ACHN (cell line): ENCODE measurements at places on chromosomes 12 and 14.
A peak's percentile ranks its signal among the peaks of the same experiment; 100 is the strongest.

DNA sequence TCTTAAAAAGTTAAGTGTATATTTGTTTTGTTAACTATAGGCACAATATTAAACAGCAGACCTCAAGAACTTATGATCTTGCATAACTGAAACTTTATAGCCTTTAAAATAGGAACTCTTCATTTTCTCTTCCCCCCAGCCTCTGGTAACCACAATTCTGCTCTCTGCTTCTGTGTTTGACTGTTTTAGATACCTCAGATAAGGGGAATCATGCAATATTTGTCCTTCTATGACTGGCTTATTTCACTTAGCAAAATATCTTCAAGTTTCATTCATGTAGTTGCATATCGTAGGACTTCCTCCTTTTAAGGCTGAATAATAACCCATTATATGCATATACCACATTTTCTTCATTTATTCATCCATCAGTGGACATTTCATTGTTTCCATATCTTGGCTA, 131.3 kb downstream of the PTPRO start:
- DNase-seq: no peak

DNA sequence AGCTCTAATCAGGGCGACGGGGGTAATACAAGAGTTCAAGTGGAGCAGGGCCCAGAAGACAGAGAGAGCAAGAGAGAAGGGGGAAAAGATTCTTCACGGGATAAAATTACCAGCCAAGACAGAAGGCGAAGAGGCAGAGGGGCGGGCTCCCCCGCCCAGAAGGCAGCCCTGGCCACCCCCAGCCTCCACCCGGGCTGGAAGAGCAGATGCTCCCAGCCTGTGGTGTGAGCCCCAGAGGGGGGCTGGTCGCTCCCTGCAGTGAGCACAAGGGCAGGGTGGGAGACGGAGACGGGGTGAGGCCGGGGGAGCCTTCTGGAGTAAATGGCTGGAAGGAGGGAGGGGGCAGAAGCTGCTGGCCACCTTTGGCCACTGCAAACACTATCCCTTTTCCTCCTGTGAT, 1035.6 kb downstream of the VRK1 start:
- DNase-seq: no peak

GRCh38 chr14:92647797-92648279, 100.6 kb downstream of the LGMN start:
- DNase-seq: no peak

DNA sequence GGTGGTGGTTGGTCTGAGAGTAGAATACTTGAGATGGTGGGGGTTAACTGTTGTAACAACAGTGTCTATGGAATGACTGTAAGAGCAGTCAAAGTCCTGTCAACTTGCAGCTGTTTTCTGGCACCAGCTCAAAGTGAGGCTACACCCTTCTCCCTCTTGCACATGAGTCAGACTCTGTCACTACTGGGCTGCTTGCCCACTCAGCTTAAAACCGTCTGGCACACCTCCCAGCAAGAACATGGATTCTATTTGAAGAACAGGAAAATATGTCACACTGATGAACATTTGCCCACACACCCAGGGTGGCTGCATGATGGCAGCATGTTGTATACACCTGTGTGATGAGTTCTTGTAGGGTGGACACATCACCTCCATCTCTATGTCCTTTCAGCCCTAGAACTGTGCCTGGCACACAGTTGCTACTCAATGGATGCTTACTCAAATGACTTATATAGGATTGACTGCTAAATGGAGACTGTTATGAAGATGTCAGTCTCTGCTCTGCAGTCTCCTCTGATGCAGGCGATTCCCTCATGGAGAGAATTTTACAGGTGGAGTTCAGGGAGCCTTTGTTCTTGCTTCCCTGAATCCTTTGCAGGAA, 19.3 kb upstream of the SERPINA6 start:
- peak; percentile 94 for DNase-seq

DNA sequence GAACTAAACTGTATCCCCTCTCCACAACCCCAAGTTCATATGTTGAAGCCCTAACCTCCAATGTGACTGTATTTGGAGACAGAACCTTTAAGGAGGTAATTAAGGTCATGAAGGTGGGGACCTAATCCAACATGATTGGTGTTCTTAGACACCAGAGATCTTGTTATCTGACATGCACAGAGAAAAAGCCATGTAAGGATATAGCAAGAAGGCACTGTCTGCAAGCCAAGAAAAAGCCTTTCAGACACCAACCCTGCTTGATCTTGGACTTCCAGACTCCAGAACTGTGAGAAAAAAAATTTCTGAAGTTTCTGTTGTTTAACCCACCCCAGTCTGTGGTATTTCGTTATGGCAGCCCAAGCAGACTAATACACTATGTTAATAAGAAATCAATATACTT, 62.2 kb upstream of the CFL2 start:
- no peak for DNase-seq

- DNase-seq: no peak
Measured at GRCh38 chr14:99143126-99143525, 128.9 kb downstream of the BCL11B start.

DNA sequence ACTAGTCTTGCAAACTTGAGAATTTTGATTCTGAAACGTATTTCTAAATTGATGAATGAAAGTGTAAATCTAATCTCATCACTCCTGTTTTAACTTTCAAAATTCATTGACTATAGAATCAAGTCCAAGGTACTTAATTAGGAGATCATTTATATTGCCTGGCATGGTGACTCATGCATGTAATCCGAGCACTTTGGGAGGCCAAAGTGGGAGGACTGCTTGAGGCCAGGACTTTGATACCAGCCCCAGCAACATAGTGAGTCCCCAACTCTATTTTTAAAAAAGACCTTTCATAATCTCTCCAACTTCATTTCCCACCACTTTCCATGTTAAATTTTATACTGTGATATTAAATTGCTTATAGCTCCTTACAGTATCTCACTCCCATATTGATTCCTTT, 3.0 kb upstream of the MIPOL1 start:
- DNase-seq: no peak

DNA sequence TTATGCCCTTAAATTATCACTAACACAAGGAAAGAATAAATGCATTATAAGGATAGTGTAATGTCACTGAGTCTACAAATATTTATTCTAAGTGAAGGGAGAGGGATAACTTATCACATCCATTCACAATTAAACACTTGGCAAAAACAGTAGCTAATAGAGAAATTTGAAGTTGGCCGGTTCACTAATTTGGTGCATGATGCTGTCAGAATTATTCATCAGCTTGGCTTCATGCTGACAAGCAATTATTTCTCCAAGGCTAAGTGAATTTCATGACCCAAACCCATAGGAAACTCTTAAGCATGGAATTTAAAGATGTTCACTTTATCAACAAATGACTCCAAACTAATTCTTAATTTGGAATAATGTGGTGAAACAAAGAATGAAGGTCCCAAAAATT, 25.0 kb upstream of the NR1H4 start:
- DNase-seq: no peak

- DNase-seq: peak; percentile 100
Measured at GRCh38 chr12:42756841-42757623, 167.5 kb upstream of the PRICKLE1 start.

GRCh38 chr14:104393199-104393897, 186.2 kb upstream of the C14orf180 start:
- no peak for DNase-seq

- no peak for DNase-seq
Measured at GRCh38 chr12:2294651-2295475, 242.1 kb downstream of the CACNA1C start.

- no peak for DNase-seq
Measured at GRCh38 chr12:102573237-102573636, 92.9 kb upstream of the IGF1 start.

DNA sequence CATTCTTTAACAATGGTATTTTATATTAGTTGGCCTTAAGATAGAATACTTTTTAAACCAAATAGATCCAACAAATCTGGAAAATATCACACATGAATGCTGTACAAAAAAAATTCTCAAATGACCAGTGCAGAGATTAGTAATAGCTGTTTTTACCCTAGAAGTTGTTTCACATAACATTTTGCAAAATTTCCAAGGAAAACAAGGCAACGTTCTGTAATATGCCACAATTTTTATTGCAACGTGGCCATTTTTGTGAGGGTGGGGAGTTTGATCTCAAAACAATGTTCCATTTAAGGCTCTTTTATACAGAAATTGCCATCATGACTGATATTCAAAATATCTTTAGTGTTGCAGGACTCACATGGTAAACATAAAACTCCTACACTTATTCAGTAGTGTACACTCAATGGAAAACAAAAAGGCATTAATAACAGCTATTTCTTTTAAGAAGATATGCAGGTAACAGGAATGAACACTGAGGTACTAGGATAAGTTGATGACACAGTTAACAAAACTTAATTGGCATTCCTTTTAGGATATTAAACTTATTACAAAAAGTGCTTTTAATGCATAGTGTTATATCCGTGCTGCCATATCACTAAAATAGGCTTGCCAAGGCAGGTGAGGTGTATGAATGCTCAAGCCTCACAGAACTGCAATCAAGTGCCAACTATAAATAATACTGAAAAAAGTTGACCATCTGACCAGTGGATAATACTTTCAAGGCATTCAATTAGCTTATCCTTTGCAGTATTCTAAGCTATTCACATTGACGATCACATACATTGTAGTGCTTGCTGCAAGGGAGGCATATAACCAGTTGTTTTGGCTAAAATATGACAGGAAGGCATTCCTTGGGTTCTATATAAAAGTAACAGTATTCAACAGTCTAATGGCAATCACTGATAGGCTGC, 2.3 kb downstream of the CFL2 start:
- no peak for DNase-seq

- no peak for DNase-seq
Measured at GRCh38 chr14:21256539-21257393, 12.5 kb downstream of the HNRNPC start.

DNA sequence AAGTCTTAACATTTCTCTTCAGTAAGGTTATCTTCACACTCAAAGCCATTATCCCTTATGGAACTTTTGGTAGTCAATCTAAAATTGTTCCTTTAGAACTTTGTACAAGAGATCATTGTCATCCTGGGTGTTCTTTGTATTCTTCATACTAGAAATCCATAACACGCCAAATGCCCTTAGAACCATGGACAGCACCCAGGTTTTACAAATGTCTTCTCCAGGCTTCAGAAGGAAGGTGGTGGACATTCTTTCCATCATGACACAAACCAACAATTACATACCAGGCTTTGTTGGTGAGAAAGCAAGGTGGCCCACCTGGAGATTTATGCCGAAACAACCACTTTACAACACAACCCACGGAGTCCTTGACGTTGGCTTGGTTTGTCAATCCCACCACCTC, 365.6 kb upstream of the TBX3 start:
- DNase-seq: no peak

DNA sequence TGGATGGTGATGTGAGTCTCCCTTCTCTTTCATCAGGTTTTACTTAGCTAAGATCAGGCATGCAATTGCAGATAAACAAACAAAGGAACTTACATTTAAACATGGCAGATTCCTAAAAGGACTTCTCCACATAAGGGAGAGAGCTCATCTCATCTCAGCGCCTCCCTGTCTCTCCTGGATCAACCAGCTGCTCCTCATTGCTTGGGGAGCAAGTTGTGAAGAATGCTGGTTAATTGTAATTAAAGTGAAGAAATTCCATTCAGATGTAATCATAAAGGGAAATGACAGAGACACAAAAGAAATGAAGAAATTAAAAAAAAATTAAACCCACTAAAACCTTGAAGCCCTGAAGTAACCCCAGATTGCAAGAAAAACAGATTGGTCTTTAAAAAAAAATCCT, 104.4 kb upstream of the DIO2 start:
- no peak for DNase-seq

- no peak for DNase-seq
Measured at GRCh38 chr12:105523164-105524057, 192.9 kb downstream of the C12orf75 start.

DNA sequence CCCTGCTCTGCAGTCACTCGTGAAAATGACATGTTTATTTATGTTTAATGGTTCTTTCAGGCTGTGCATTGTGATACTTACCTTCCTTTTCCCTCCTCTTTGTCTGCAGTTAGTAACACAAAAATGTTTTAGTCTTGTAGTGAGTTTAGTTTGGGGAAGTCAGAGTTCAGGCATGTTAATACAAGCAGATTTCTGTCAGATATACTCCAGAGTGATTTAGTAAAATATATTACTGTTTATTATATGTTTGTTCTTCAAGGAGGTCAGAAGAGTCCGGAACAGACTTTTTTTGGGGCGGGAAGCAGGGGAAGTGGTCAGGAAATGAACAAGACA, 28.7 kb downstream of the MSRB3 start:
- DNase-seq: no peak

DNA sequence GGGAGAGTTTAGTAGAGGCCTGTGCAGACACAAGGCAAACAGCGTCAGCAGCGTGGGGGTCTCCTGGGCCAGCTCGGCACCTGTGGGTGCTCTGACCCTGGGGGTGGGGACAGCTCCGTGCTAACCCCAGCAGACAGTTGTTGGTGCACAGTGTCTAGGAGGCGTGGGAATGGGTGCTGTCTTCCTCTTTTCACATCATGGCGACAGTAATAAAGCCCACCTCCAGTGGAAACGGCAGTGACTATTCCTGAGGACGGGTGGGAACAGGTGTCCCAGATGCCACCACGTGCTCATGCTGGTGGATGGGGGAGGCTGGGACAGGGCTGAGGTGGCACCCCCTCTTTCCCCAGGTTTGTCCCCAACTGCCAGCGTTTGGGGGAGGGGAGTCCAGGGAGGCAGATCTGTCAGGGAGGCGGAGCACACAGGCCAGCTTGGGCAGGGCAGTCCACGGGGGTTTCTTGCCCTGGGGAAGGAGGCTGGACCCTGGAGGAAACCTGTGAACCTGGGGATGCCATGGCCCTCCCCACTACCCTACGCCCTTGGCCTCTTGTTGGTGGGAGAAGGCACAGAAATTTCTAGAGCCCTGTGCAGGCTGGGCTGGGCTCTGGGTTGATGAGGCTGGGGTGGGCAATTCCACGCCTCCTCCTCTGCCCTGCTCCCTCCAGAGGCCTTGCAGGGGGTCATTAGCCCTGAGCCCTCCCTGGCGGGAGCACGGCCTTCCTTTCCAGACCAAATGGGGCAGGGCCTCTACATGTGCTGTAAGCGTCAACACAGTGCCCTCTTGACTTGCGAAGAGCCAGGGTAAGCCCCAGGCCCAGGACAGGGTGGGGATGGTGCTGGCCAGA, 3.8 kb downstream of the ZBTB42 start:
- no peak for DNase-seq

DNA sequence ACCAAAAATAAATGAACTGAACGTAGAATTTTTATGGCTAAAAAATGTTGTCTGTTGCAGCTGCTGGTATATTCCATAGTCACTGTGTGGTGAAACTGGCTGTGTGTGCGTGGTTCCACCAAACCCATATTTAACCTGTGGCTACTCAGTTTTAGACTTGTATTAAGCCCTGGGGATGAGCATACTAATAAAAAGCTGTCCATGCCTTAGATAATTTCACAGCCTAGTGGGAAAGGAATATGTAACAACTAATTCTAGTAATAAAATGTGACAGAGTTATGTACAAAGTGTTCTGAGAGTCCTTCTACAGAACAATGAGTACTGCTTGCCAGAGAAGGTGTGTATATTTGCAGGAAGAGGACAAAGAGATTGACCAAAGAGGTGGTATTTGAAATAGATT, 125.5 kb downstream of the TMTC3 start:
- DNase-seq: no peak
